ENCODE measurements at places on chromosomes 6 and 20. TPM values are rescaled to one million over a fixed set of nuclear protein-coding genes. Genes with fewer than 3 reads are reported as not detected.
A peak's percentile ranks its signal among the peaks of the same experiment; 100 is the strongest.

GRCh38 chr6:39263303-39264037 is 34.2 kb upstream of the KCNK5 start:
- DNase-seq, result no peak

GRCh38 chr6:4188801-4189200 is 53.4 kb upstream of the ECI2 start:
- no peak for DNase-seq

PPIL1 gene
- total RNA-seq, result 9.8 TPM

HCK gene
- total RNA-seq, result not detected

GRCh38 chr20:63351811-63352591 is 9.1 kb downstream of the CHRNA4 start:
- DNase-seq, result peak; percentile 85

DNA sequence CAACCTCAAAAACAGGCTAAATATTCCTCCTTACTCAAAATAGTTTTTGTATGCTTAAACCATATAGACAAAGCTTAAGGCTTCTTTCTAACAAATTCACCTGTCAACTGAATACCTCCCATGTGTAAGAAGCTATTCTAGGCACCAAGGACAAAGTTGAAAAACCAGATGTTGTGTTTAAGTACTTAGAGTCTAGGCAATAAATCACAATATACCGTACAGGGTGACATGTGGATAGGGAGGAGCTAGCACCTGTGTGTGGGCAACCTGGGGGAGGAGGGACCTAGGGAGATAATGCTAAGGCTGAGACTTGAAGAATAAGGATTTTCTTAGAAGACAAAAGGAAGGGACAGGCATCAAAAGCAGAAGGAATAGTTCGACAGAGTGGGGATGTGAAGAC is 123.5 kb downstream of the LMBRD1 start:
- DNase-seq, result no peak

DNA sequence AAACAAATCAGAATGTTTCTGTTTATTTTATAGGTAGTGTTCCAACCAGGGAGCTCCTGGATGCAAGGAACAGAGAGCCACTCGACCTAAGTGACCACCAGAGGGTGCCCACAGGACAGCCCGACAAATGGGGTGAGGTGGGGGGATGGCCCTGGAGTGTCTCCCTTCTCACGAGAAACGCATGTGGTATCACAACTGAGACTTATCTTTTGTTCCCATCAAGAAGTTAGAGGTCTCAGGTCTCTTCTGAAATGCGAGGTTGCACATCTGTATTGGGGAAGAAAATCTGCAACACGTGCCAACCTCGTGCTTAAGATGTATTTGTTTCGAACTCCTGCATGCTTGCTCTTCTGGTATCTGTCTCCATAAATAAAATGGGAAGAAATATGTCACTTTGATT is 104.0 kb downstream of the ISM1 start:
- no peak for DNase-seq

PTCHD4 gene
- 6.5 TPM for total RNA-seq

- no peak for DNase-seq
Observed at GRCh38 chr6:25601800-25602673, 50.0 kb upstream of the SCGN start.

KIAA0408 gene
- 1.8 TPM for total RNA-seq

GRCh38 chr6:63097222-63097621 is 114.0 kb upstream of the FKBP1C start:
- no peak for DNase-seq

DNA sequence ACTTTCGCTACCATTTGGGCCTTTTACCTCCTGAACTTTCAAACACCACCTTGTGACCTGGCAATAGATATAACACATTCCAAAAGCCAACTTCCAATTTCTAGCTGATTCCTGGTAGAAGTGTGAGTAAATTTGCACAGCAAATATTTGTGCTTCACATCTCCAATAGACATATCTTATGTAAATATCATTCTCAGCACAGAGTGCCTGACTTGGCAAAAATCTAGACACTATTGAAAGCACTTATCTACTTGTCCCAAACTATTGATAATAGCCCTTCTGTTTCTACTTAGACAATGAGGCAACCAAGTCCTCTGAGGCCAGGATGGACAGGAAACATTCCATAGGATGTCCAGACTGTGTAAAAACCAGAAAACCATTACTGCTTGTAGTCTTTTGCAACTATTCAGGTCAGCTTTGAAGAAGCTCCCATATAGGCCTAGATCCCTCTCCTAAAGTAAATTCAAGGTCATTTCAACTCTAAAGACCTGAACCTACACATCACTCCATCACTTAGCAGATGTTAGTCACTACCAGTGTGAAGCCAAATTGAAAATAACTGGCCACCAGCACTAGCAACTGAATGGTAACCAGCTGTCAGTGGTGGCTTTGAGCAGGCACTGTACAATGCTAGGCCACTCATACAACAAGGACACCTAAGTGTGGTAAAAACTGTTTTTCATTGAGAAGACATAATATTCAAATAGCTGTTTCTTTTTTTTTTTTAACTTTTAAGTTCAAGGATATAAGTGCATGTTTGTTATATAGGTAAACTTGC is 95.3 kb upstream of the RSPO3 start:
- no peak for DNase-seq

IL17A gene
- total RNA-seq, result not detected

OTOR gene
- total RNA-seq, result not detected

ARFGEF3 gene
- under 0.01 TPM for total RNA-seq

DNA sequence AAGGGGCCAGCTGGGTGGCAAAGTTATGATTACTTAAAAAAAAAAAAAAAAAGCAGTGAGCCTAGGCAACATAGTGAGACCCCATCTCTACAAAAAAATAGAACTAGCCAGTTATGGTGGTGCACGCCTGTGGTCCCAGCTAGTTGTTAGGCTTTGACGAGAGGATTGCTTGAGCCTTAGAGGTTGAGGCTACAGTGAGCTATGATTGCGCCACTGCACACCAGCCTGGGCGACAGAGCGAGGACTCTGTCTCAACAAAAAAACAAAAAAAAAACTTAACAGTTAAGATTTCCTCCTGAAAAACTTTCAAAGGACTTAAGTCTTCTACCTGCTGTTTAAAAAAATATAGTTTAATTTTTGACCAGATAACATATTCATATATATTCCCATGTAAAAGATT is 2.4 kb downstream of the GTSF1L start:
- no peak for DNase-seq

GRCh38 chr6:131825946-131826345 is 18.1 kb downstream of the ENPP1 start:
- no peak for DNase-seq

DNA sequence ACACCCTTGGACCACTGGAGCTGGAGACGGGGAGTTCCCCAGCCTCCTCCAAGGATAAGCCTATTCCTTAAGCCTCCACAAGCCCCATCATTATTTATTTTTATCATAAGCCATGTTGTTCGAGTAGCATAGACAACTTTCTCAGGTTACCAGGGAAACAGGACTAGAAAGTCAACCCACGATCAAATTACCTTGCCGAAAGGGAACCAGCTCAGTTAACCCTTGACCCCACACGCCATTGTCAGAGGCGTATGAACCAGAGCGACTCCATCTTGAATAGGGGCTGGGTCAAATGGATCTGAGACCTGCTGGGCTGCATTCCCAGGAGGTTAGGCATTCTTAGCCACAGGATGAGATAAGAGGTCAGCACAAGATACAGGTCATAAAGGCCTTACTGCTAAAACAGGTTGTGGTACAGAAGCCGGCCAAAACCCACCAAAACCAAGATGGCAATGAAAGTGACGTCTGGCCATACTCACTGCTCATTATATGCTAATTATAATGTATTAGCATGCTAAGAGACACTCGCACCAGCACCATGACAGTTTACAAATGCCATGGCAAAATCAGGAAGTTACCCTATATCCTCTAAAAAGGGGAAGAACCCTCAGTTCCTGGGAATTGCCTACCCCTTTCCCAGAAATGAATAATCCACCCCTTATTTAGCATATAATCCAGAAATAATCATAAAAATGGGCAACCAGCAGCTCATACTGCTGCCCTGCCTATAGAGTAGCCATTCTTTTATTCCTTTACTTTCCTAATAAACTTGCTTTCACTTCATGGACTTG is 22.4 kb downstream of the SYNJ2 start:
- no peak for DNase-seq

GRCh38 chr6:143773506-143774150 is 69.5 kb upstream of the LTV1 start:
- DNase-seq, result no peak

DNA sequence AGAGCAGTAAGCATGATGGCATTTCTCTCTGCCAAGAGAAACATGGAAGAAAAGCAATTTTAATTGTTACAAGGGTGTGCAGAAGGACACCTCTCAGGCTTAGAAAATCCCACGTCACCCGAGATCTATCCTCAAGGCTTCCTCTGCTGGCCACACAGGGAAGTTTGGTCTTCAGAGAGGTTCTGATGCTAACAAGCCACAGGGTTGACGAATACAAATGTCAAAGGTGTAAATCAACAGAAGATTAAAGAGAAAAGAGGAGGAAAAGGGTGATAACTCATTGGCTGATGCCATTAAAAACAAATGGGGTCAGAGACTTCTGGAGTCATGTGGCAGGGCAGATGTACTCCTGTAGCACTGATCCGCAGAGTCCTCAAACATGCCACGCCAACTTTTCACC is 33.6 kb upstream of the SPDEF start:
- no peak for DNase-seq

CALHM5 gene
- 14.8 TPM for total RNA-seq

- DNase-seq, result peak; percentile 80
Observed at GRCh38 chr6:154460306-154461071, 50.0 kb downstream of the CNKSR3 start.

TSPO2 gene
- total RNA-seq, result not detected

RSPH9 gene
- under 0.01 TPM for total RNA-seq

GRCh38 chr20:24960861-24961260 is 11.8 kb downstream of the CST7 start:
- no peak for DNase-seq

- DNase-seq, result no peak
Observed at GRCh38 chr20:39528436-39528835, 566.3 kb downstream of the DHX35 start.

MUCL3 gene
- total RNA-seq, result not detected

PTK6 gene
- total RNA-seq, result not detected

DNA sequence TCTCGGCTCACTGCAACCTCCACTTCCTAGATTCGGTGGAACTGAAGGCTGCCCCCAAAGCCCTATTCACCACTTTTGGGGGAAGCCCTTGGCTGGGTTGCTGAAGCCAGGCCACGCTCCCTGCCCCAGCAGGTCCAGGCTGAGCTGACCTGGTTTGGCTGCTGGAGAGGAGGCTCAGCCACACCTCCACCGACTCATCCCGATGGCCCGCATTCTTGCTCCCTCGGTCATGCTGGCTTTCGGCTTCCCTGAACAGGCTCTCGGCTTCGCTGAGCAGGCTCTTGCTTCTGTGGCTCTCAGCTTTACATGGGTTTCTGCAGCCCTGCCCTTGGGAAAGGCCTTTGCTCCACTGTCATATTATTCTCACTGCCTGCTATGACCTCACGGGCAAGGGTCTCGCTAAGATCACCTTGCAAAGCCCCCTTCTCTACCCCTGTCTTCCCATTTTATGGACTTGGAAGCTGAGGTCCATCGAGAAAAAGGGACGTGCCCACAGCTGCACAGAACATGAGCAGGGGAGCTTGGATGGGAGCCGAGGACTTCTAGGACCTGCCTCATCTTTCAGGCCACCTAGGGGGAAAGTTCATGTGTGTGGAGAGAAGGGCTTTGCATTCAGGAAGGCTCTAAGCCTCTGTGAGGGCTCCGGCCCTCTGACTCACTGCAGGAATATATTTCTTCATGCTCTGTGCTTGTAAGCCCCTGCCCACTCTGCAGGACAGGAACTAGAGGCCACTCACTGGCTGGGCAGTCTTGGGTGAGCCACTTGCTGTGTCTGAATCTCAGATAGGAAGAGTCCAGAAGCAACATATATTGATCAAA is 15.6 kb downstream of the ARHGAP40 start:
- DNase-seq, result peak; percentile 77

DNA sequence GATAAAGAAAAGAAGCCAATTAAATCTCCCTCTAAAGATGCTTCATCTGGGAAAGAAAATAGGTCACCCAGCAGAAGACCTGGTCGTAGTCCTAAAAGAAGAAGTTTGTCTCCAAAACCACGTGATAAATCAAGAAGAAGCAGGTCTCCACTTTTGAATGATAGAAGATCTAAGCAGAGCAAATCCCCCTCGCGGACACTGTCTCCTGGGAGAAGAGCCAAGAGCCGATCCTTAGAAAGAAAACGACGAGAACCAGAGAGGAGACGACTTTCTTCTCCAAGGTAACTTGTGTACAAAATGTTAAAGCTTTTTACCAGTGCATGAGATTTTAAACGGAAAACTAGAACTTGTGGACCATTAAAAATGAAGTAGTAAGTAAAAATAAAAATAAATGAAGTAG is 46.5 kb downstream of the FAM217A start:
- DNase-seq, result no peak

- DNase-seq, result no peak
Observed at GRCh38 chr6:148681666-148682065, 65.2 kb upstream of the UST start.

DNA sequence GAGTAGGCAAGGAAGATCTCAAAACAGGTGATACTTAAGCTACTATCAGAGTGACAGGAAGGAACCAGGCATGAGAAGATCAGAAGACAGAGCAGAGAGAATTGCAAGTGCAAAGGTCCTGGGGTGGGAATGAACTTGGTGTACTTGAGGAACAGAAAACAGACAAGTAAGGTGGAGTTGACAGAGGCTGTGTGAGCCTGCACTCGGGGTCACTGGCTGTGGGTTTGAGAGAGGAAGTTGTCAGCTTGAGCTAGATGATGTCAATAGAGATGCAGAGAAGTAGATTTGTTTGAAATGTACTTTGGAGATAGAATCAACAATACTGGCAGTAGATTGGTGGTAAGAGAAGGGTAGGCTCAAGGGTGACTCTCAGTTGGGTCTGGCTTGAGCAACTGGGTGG is 209.5 kb downstream of the CLIC5 start:
- peak; percentile 87 for DNase-seq

GRCh38 chr6:138557147-138557546 is 57.9 kb upstream of the NHSL1 start:
- no peak for DNase-seq

PMEPA1 gene
- 20.3 TPM for total RNA-seq

TOX2 gene
- 0.88 TPM for total RNA-seq

- no peak for DNase-seq
Observed at GRCh38 chr6:32294566-32294965, 70.7 kb upstream of the NOTCH4 start.

GRCh38 chr20:63529861-63530787 is 7.1 kb downstream of the PTK6 start:
- DNase-seq, result peak; percentile 69

ARID1B gene
- 55.0 TPM for total RNA-seq

- no peak for DNase-seq
Observed at GRCh38 chr6:15232836-15233510, 12.9 kb upstream of the JARID2 start.

MYB gene
- total RNA-seq, result 0.36 TPM

GRCh38 chr6:30325873-30326525 is 728 bp upstream of the TRIM39 start:
- DNase-seq, result no peak
